Suprapubic skin (tissue), 4 donors: ENCODE measurements at places on chromosomes 4 and X. TPM values are rescaled to one million over a fixed set of nuclear protein-coding genes. Genes with fewer than 3 reads are reported as not detected.

GRCh38 chr4:85180533-85180932 lies 214.0 kb upstream of the WDFY3 start:
- no peak overlapping the region for H3K4me3 ChIP-seq
- H3K27me3 ChIP-seq, result no peaks in the 10 kb centered on the region
- no peaks in the 10 kb centered on the region for H3K4me1 ChIP-seq

GRCh38 chr4:4899202-4899925 lies 39.9 kb downstream of the MSX1 start:
- peak; percentile 20 for DNase-seq
- no peaks in the 10 kb centered on the region for H3K36me3 ChIP-seq
- no peak overlapping the region for H3K27ac ChIP-seq
- H3K4me3 ChIP-seq, result no peak overlapping the region

The USP51 gene
- 0.11 TPM for total RNA-seq

The MAOB gene
- 4.5 TPM for total RNA-seq

The FHDC1 gene
- total RNA-seq, result 21.9 TPM

DNA sequence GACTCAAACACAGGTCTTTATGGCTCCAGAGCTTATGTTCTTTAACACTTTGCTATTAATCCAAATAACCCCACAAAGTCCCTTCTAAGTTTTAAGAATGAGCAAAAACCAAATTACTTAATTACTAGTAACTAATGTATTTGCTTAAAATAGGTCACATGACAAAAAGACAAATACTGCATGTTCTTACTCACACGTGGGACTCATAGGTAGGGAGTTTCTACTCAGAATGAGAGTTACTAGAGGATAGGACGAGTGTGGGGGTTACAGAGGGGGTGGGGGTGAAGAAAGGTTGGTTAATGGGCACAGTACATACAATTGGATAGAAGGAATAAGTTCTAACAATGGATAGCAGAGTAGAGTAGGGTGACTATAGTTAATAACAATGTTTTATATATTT lies 5.8 kb downstream of the RPS6KA3 start:
- no peaks in the 10 kb centered on the region for H3K27me3 ChIP-seq
- H3K27ac ChIP-seq, result no peak overlapping the region

GRCh38 chr4:176549161-176549865 lies 229.5 kb downstream of the SPCS3 start:
- DNase-seq, result no peak
- H3K4me3 ChIP-seq, result no peak overlapping the region
- H3K27ac ChIP-seq, result no peak overlapping the region
- no peaks in the 10 kb centered on the region for H3K4me1 ChIP-seq

DNA sequence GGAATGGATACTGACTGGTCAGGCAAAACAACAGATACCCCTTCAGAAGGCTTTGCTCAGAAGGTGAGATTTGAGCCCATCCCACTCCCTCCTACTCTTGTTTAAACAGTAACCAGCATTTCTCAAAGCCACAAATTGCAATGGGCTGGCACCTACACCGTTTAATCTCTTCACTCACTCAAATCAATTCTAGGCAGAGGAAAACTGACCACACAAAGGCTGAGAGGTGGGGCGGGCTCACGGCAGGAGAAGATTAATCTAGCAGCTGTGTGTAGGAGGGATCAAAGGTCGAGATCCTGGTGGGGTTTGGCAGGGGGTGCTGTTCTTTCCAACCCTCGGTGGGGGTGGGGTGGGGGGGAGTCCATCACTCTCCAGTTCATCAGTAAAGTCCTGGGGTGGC lies 622.4 kb downstream of the BCOR start:
- no peak overlapping the region for H3K4me3 ChIP-seq
- no peak for DNase-seq
- H3K27ac ChIP-seq, result no peak overlapping the region
- H3K4me1 ChIP-seq, result peaks cover 13% of the 10 kb centered on the region

The GUCY1B1 gene
- total RNA-seq, result 3.0 TPM

- H3K4me3 ChIP-seq, result no peak overlapping the region
- no peaks in the 10 kb centered on the region for H3K4me1 ChIP-seq
- no peak for DNase-seq
These were observed 121.8 kb upstream of the GALNT7 start for GRCh38 chr4:173046818-173047217.

The CCSER1 gene
- total RNA-seq, result 14.3 TPM

The EREG gene
- 63.8 TPM for total RNA-seq

DNA sequence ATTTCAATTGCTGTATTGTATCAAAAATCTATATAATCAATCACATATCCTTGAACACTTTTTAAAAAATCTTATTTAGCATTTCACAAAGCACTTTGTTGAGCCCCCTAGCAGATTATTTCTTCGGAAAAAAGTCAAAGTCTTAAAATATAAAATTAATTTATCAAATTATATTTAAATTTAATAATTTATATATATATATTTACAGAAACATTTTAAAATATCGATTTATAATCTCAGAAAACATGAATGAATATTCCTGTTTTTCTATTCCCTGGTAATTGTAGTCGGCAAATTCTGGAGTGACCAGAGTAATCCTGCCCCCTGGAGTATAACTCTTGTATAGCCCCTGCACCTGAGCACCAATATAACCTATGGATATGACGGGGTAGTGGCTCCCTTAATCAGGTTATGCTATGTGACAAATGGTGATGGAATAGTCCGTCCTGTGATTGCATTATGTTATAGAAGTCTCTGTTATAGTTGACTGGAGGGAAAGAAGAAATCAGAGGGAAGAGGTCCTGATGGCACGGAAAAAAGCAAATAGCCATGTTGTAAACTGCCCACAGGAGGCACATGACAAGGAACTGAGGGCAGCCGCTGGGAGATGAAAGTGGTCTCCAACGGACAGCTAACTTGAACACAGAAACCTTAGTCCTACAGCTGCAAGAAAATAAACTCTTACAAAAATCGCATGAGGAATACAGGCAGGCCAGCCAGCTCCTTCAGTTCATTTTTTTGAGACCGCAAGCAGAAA lies 1092.3 kb downstream of the ARAP2 start:
- no peaks in the 10 kb centered on the region for H3K36me3 ChIP-seq
- DNase-seq, result no peak
- no peaks in the 10 kb centered on the region for H3K27me3 ChIP-seq

GRCh38 chr4:111636961-111637585 lies 508.2 kb upstream of the FAM241A start:
- H3K27me3 ChIP-seq, result no peaks in the 10 kb centered on the region
- H3K36me3 ChIP-seq, result no peaks in the 10 kb centered on the region
- no peak for DNase-seq
- peaks cover 40% of the 10 kb centered on the region for H3K4me1 ChIP-seq

The TBC1D25 gene
- total RNA-seq, result 21.2 TPM

DNA sequence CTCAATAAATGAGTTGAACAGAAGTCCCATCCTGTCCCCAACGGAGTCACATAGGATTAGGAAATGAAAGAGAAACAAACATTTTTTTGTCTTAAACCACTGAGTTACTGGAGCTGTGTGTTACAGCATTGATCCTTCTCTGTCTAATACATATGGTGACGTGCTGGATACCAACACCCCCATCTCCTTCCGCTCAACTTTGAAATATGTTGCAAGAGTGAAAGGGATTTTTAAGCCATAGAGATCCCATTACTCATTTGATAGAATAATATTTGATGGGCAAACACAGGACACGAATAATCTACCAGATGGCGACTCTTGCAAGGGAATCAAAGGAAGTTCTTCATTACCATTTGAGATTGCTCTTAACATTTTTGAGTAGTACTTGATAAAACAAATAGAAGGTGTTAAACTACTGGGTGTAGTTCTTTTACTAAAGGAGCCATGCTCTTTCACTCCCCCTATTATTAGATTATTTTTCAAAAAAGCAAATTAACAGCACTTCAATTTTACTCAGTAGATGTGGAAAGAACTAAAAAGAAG lies 140.5 kb downstream of the PACRGL start:
- H3K27ac ChIP-seq, result no peak overlapping the region
- H3K27me3 ChIP-seq, result no peaks in the 10 kb centered on the region
- no peak overlapping the region for H3K4me3 ChIP-seq
- no peaks in the 10 kb centered on the region for H3K4me1 ChIP-seq
- H3K36me3 ChIP-seq, result no peaks in the 10 kb centered on the region
- DNase-seq, result no peak

GRCh38 chr4:94665500-94666404 lies 92.0 kb upstream of the BMPR1B start:
- no peak overlapping the region for H3K4me3 ChIP-seq
- H3K4me1 ChIP-seq, result no peaks in the 10 kb centered on the region
- H3K27me3 ChIP-seq, result no peaks in the 10 kb centered on the region
- H3K27ac ChIP-seq, result no peak overlapping the region

GRCh38 chr4:40122941-40123340 lies 66.3 kb downstream of the N4BP2 start:
- H3K36me3 ChIP-seq, result peaks cover 12% of the 10 kb centered on the region
- no peaks in the 10 kb centered on the region for H3K4me1 ChIP-seq

The CORIN gene
- total RNA-seq, result 1.2 TPM

GRCh38 chrX:108699368-108699767 lies 37.0 kb downstream of the IRS4 start:
- H3K4me1 ChIP-seq, result no peaks in the 10 kb centered on the region
- no peaks in the 10 kb centered on the region for H3K36me3 ChIP-seq
- no peak overlapping the region for H3K4me3 ChIP-seq
- H3K27me3 ChIP-seq, result no peaks in the 10 kb centered on the region
- no peak for DNase-seq
- H3K27ac ChIP-seq, result no peak overlapping the region
